ENCODE measurements at places on chromosomes 12 and 14.

DNA sequence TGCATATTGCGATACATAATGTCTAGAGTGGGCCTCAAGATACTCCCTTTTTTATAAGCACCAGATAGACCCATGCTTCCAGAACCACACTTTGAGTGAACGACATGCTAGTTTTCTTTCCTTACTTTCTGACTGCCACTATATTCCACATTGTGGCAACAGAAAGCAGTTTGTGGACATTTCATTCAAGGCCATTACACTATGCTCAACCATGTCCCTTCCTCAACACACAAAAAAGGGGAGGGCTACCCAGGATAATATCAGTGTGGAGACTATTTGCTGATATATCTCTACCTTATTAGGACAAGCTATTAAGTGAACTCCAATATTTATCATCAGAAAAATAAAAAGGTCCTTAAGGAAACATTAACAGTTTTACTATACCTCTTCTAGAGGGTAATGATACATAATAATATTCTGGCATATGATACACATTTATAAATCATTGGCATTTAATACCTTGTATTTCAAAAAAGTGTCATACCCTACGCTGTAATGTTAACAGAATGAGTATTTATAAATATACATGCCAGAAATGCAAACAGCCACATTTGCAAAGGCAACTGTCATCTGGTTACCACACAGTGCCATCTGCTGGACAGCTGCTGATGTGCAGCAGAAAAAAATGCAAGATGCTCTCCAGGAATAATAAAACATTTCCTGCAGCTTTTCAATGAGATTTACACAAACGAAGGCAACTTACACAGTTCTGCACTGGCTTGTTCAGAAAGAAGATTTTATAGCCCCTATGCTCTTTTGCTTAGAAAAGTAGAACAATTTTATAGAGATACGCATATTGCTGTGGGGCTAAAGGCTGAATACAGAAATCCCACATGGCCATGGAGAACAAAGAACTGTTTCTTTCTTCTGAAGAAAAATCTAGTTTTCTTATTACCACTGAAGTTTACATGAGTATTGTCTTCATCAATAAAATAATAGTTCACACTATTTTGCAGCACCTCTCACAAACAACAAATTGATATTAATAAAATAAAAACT is 182.2 kb upstream of the GRIP1 start:
- DNase-seq = no peak

DNA sequence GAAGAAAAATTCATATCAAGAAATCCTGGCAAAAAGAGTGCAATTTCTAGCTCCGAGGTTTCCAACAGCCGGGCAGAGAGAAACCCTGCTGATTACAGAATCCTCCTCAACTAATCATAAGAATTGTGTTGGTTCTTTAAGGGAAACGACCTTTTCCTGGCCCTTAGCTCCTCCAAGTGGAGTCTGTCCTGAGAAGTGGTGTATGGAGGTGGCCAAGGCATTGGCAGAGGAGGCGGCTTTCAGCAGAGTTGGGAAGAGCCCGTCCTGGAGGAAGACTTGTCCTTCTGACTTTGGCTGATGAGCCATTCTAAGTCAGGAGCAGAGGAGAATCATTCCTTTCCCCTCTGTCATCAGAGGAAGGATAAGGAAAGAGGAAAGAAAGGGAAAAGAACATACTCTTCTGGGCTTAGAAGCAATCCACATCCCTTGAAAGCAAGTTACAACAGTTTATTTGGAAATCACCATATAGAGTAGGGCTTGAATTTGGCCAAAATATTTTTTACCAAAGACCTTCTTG is 46.5 kb upstream of the PTCSC3 start:
- no peak for DNase-seq

- DNase-seq = no peak
These were observed 366.5 kb upstream of the CCDC196 start for GRCh38 chr14:66119606-66120231.

GRCh38 chr12:48374164-48374563 is 23.4 kb upstream of the ZNF641 start:
- no peak for DNase-seq

GRCh38 chr12:104877103-104877705 is 80.9 kb downstream of the SLC41A2 start:
- no peak for DNase-seq

DNA sequence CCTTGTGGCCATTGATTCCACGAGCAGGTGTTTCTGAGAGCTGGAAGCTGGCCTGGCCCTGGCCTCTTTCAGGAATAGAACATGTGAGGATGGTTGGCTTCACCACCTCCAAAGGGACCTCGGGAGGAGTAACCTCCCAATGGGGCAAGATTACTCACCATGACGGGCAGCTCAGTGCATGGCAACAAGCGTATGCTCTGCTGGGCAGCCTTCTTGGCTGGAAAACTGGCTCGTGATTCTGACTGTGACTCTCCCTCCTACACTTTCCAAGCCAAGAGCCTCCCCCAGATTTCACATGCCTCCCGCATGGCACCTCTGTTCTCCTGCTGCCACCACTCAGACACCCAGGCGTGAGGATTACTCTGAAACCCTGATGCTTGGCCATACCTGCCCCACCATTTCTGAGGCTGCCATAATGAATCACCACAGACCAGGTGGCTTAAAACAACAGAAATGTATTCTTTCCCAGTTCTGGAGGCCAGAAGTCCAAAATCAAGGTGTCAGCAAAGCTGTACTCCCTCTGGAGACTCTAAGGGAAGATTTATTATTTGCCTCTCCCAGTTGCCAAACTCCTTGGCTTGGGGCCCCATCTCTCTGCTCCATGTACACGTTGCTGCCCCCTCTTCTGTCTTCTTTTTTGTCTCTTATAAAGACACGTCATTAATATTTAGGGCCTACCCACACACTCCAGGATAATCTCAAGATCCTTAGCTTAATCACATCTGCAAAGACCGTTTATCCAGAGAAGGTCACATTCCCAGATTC is 215.9 kb downstream of the CHST11 start:
- DNase-seq = no peak

- DNase-seq = no peak
These were observed 37.1 kb downstream of the SLC8B1 start for GRCh38 chr12:113297621-113298471.

DNA sequence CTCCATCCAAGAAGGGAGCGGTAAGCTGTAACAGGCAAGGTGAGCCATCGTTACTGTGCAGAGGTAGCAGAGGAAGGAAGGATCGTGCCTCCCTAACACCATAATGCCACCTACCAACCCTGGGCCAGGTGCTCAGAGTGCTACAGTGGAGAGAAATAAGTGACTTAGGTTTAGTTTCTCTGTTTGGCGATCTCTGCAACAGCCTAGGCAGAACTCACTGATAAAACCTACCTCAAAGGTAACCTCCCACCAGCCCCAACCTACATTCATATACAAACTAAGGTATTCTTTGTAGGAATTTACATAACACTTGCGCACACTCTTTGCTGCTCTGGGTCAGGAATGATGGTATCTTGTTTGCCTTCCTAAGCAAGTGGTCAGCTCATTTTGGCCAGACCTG is 93.4 kb upstream of the TMEM132D start:
- no peak for DNase-seq

GRCh38 chr12:90631591-90632212 is 323.3 kb downstream of the CCER1 start:
- no peak for DNase-seq

GRCh38 chr12:38782359-38782758 is 123.0 kb downstream of the CPNE8 start:
- DNase-seq = no peak

DNA sequence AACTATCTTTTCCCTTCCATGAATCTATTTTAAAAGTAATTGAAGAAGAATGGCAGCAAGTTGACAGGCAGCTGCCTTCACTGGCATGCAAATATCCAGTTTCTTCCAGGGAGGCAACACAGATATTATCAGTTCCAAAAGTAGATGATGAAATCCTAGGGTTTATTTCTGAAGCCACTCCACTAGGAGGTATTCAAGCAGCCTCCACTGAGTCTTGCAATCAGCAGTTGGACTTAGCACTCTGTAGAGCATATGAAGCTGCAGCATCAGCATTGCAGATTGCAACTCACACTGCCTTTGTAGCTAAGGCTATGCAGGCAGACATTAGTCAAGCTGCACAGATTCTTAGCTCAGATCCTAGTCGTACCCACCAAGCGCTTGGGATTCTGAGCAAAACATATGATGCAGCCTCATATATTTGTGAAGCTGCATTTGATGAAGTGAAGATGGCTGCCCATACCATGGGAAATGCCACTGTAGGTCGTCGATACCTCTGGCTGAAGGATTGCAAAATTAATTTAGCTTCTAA is 18.4 kb downstream of the TMPO start:
- no peak for DNase-seq

DNA sequence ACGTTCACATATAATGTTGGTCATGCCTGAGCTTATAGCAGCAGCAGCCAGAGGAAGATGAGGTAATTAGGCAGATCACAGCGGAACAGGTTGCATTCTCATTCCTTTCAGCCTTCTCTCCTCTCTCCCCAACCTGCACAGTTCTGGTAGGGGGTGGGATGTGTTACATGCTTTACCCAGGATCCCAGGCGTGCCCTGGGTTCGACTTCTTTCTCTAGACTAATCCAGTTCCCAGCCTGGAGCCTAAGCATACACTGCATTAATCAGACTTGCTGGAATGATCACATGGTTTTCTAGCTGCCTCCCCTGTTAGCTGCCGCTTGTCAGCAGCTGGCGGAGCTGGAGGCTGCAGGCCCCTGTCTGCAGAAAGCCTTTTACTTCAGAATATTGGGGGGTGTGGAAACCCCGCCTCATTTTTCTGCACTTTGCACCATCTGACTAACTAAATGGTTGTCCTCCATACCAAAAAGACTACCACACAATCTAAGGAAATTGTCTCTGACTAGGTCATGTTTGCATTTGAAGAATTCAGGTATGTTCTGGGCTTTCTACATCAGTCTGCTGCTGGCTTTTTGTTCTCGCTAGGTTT is 46.0 kb upstream of the EVL start:
- DNase-seq = no peak

DNA sequence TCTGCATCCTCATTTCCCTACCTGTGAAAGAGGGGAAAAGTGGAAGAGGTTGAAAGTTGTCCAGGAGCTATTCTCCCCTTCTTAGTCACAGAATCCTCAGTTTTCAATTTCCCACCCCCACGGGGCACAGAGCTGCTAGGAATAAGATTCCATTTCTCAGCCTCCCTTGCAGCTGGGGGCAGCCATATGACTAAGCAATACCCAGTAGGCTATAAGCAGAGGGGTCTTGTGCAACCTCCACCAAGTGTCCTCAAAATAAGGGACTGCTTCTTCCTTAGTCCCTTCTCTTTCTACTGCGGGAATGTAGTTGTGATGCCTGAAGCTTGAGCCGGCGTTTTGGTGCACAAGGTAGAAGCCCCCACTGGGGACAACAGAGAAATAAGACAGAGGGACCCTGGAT is 40.9 kb downstream of the VWF start:
- DNase-seq = no peak

All from esophagus squamous epithelium (tissue), 5 donors.